ENCODE measurements at places on chromosomes 11 and 22.

DNA sequence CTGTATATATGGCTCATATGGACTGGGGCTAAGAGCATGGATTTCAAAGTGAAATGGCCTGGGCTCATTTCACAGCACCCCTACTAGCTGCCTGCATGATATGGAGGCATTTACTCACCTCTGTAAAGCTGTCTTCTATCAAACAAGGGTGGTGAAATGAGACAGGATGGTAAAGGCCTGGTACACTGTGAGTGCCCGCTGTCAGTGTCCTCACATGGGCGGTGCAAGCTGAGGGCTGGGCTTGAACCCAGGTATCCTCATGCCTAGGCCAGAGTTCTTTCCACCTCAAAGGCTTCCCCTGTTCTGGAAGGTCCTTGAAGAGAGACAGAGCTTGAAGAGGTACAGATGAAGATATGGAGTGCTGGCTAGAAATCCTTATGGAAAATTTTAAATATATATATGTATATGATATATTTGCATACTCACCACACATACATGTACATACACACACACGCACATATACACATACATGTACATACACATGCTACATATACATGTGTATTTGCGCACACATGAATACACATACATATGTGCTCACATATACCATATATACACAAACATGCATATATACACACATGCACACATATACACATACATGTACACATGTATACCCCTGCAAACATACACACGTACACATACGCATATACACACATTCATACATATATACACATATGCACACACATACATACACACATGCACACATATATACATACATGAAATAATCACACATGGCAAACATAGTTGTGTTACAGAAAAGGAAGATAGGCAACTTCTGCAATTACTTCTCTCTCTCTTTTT, 44.7 kb downstream of the MICAL2 start:
- DNase-seq = no peak

DNA sequence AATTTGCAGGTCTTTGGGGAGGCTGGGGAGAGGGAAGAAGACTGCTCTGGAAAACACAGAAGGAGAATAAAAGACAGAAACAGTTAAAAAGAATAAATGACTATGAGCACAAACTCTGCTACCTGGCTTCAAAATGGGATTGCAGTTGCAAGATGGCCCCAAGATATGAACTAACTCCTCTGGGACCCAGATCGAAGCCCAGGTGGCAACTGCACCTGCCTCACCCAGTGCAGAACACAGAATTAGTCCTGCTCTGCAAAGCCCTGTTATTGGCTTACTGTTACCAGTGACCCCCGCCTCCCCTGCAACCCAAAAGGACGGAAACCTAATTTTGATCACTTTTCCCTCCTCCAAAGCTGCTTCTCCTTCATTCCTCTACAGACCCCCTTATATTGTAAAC, 35.9 kb upstream of the POU2AF1 start:
- DNase-seq = no peak

DNA sequence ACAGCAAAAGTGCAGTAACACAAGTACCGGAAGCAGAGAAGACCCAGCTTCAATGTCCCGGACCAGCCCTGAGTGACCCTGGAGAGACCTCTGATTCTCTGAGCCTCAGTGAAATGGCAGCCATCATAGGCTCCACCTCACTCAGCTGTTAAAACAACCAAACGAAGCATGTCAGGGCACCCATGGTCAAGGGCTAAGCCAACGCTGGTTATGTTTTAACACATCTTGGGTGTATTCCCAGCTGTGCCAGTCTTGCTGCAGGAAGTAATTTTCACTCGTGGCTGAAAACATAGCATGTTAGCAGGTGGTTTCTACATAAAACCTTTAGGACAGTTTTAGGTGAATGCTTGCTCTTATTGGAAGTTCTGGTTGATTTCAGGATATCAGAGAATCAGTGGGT, 30.9 kb downstream of the LMO2 start:
- no peak for DNase-seq

- DNase-seq = no peak
These were observed 25.8 kb upstream of the PPFIA1 start for GRCh38 chr11:70244698-70245097.

DNA sequence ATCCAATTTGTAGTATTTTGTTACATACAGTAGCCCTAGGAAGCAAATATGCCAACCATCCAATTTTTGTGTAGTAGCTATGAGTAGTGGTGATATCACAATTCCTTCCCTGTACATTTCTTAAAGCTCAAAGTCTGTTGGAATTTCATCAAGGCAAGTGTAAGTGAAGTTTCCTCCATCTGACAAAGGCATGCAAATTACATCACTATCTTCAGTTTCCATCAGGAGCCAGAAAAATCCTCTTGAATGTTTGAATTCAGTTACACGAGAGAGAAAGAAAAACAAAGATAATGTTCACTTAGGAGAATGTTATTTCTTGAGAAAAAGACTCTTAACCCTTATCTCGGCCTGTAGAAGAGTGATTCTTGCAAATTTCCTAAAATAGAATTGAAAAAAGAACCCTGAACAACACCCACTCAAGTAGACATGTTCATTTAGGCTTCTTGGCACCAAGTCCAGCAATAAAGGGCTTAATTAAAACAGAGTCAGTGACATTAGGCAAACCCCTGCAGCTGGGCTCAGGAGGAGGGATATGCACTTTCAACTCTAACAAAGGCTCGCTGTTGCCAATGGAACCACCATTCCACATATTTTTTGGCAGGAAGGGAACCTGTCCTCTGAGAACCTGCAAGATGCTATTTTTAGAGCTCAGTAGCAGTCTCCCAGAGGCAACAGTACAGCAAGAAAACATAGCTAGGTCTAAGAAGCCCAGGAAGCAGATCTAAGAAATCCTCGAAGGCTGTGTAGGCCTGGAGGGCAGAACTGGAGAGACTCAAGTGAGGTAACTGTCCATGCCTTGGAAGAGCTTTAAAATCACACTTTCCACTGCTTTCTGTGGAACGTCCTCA, 144.6 kb downstream of the CCDC81 start:
- no peak for DNase-seq
